Psoas muscle (tissue), 8 donors: ENCODE measurements at places on chromosomes 11 and 22. TPM values are rescaled to one million over a fixed set of nuclear protein-coding genes. Genes with fewer than 3 reads are reported as not detected.

The KRTAP5-10 gene
- not detected for total RNA-seq

The KRTAP5-6 gene
- not detected for total RNA-seq

The C11orf91 gene
- total RNA-seq: 0.87 TPM

The SLC22A6 gene
- not detected for total RNA-seq

The PRSS23 gene
- 17.8 TPM for total RNA-seq

The SCN3B gene
- total RNA-seq: 21.7 TPM

The APOL4 gene
- 0.86 TPM for total RNA-seq

- DNase-seq: no peak
Observed at GRCh38 chr11:106275151-106275550, 197.7 kb downstream of the AASDHPPT start.

DNA sequence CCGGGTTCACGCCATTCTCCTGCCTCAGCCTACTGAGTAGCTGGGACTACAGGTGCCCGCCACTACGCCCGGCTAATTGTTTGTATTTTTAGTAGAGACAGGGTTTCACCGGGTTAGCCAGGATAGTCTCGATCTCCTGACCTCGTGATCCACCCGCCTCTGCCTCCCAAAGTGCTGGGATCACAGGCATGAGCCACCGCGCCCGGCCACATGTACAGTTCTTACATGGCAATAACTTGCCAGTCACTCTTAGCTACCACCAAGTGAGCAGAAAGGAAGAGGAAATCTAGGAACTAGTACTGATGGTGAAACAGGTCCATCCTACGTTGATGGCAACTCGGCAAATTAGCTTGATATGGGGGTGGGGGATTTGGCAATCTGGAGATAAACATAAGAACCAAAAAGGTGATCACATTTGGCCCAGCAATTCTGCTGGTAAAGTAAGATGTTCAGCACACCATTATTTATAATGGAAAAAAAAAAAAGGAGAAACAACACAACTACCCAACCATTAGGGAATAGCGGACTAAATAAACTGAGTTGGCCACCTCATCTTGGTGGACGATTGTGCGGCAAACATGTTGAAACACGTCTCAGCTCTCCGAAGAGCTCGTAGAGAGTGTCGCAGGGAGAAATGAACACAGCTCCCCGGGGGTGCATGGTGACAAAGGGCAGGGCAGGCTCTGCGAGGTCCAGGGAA is 5.3 kb downstream of the NLRP6 start:
- DNase-seq: no peak

DNA sequence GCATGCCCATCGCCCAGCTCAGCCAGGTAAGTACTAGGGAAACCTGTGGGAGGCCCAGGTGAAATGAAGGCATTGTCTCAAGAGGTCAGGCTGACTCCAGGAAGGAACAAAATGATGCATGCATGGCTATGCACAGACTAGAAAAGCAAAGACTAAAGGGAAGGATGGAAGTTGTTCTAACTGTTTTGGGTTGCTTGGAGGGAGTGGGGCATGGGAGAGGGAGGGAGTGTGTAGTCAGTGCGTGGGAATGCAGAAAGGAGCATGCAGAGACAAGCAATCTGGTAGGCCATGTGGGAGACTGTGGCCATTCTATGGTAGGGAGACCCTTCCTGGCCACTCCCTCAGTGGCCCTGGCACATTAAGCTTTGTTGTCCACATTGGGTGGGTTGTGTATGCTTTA is 2.9 kb downstream of the MICAL3 start:
- no peak for DNase-seq

DNA sequence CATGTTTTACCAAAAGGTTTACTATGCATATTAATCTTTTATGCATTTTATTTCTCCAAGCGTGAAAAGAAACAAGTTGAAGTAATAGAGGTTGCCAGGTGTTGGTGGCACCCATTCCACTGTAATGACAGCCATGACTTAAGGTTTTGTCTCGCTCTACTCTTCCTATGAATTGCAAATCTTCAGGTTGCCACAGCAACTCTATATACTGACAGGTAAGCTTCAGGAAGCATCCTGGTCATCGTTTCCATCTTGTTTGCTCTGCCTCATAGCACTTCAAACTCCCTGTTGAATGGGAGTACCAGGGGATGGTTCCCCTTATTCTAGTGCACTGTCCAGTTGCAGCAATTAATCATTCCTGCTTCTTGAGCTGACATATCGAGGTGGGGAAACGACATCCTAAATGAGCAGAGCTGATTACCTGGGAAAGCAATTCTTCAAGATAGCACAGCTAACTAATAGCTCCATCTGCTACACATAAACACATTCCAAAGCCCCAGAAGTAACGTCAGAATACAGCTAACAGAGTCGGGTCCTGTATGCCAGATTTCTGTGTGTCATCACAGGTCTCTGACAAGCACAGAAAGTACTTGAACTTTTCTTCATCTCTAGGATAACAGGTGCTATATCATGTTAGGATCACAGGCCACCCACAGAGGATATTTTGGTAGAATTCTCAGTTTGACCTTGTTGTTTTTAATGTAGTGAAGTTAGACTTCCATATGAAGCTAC is 80.3 kb downstream of the CADM1 start:
- DNase-seq: no peak

DNA sequence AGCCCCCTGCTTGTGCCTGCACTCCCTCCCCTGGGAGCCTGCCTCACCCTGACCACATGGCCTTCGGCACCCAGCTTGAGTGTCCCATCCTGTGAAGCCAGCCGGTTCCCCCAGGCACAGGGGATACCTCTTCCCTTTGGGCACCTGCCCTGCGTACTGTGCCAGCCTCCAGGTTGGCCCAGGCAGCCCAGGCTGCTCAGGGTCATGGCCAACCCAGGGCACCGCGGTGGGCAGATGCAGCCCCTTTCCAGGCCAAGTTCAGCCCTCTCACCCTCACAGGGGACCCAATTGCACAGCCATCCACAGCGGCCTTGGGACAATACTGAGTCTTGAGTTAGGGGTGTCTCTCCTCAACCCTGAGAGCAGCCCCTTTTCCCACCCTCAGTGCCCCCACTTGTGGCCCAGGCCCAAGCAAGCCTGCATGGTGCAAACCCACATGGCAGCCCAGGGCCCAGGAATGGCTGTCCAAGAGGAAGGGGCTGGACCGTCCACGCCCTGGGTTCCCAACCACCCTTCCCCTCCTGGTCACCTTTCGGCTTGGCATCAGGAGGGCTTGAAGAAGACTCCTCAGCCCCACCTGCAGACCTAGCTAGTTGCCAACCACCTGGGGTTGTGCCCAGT is 87.7 kb downstream of the CDKN1C start:
- DNase-seq: peak; percentile 42

DNA sequence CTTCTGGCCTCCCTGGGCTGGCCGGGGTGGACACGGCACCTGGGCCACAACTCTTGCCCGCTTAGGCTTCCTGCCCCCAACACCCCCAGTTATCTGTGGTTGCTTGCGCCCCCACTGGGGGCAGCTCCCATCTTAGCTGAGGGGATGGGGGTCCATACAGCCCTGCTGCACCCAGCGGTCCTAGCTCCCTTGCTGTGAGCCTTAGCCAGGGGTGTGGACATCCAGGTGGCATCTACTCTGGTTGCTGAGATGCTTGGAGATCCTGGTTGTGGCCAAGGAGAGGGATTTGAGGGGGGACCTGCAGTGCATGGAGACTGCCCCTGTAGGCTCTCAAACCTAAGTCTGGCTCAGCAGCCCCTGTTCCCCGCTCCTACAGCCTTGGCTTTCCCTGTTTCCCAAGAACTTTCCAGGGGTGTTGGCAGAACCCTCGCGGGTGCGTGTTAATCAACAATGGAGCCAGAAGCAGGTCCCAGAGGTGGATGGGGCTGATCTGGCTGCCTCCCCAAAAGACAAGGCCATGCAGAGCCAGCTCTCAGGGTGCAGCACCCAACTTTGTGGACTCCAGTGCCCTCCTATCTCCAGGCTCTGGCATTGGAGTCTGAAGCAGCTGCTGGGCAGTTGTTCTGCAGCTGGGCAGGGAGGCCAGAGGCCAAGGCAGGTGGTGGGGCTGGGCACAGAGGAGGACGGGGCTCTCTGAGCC is 3.3 kb downstream of the KCNQ1 start:
- DNase-seq: peak; percentile 44

- DNase-seq: peak; percentile 93
Observed at GRCh38 chr22:32531931-32532819, 57.6 kb downstream of the FBXO7 start.

DNA sequence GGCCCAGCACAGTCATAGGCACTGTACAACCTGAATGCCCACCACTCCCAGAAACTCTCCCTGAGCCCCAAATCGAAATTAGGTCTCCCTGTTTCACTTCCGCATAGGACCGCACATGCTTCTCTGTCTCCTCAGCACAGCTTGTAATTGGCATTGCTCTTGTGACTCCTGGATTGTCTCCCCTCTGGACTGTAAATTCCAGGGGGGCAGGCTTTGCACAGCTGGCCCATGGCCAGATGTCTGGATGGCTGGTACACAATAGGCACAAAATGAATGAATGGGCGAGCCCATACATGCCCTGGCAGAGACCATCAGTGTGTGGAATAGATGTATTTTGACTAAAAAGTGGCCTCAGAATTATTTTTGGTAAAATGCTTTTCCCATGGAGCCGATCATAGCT is 63.3 kb upstream of the PHF21B start:
- no peak for DNase-seq

DNA sequence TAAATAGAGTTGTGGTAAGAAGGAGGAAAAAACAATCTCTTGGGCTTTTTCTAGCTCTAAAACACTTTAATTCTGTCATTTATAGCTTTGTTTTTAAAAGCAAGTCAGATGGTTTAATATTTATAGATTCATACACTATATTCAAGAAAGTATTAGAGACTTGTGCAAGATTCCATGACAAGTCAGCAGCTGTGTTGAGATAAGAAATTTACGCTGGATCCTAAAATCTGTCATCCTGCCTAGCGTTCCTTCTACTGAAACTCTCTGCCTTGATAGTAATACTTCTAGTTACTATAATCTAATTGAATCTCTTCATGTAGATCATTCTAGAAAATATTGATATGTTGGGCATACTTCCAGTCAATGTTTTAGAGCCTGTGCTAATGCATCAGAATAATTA is 721.8 kb downstream of the CNTN5 start:
- DNase-seq: no peak

- DNase-seq: no peak
Observed at GRCh38 chr11:96091476-96091875, 167.6 kb upstream of the MTMR2 start.

GRCh38 chr22:29149841-29150555 is 55.7 kb upstream of the EMID1 start:
- DNase-seq: no peak

DNA sequence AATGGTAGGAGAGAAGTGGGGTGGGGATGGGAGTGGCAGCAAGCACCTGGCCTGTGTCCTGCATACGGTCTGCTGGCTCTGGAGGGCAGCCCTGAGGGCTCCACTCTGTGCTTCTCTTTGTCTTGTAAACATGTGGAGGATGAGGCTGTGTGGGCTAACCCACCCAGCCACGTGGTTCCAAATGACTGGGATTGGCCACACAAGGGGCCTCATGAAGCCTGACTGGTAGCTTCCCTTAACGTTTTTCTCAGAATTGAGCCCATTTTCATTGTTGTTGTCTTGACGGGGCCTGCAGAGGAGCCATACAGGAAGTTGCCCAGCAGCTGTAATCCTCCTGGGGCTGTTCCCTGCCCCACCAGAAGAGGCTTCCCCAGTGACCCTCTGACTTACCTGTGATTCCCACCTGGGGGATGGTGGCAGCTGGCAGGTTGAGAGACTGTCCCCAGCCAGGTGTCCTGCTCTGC is 18.0 kb downstream of the DERL3 start:
- no peak for DNase-seq

DNA sequence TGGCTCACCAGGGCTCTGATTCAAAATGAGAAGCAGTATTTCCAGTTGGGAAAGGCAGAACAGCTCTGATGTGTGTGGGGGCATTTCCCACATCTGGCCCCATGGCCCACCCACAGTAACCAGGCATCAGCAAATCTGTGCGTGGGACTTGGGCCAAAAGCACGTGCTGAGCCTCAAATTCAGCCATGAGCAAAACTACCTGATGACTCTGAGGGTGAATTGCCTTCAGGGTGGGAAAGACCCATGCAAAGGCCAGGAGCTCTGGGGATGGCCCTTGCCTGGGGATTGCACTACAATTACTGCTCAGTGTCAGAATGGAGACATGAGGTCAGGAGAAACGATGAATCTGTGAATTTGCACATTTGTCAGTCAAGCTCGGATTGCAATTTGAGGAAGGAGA is 20.9 kb downstream of the TP53AIP1 start:
- DNase-seq: no peak

DNA sequence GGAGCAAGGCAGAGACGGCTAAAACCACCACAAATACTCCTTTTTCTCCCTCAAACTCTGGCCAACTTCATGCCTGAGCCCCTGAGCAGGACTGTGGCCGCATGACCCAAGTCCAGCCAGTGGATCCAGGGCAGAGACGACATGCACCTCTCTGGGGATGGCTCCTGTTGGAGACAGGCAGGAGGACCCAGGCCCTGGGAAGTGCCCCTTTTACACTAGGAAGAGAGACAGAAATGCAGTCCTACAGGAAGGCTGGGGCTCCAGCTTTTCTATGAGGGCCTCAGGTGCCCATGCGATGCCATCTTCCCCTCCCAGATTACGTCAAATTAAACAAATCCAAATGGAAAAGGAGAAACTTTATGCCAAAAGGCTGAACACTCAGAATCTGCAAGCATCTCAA is 498.0 kb downstream of the BRD1 start:
- peak; percentile 20 for DNase-seq

DNA sequence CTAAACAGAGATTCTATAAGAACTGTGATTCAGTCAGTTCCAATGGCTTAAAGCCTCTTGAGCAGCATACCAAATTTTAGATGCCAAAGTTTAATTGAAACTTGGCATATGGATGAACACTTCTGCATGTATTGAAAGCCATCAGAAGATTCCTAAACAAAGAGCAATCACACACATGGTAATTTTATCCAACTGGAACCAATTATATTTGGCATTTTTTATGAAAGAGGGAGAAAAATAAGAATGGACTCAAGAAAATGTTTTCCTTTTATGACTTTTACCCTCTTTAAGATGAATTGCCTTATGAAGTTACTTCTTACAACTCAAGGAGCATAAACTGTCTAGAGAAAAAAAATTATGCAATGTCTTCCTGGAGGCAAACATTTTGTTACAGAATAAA is 7.4 kb downstream of the TRPC6 start:
- no peak for DNase-seq

DNA sequence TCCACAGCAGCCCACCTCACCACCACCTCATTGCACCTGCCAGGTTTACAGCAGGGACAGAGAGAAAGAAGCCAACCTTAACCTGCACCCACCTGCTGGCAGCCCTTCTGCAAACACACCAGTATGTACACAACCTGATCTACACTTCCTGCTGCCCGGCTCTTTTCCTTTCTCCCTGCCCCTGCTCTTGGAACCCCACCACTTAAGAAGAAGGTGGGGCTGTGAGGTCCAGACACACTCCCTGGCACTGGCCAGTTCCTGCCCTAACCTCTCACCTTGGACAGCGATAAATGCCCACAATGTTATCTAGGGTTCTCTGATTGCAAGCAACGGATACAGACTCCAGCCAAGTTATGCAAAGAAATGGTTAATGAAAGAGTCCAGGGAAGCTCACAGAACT is 10.8 kb upstream of the SLC35C1 start:
- no peak for DNase-seq

GRCh38 chr11:103997082-103997481 is 39.4 kb upstream of the DDI1 start:
- no peak for DNase-seq
